Right cardiac atrium (tissue), 5 donors: ENCODE measurements at places on chromosomes 2 and 18. TPM values are rescaled to one million over a fixed set of nuclear protein-coding genes. Genes with fewer than 3 reads are reported as not detected.

GRCh38 chr2:55090702-55091101, 40.5 kb upstream of the RTN4 start:
- DNase-seq: no peak

DNA sequence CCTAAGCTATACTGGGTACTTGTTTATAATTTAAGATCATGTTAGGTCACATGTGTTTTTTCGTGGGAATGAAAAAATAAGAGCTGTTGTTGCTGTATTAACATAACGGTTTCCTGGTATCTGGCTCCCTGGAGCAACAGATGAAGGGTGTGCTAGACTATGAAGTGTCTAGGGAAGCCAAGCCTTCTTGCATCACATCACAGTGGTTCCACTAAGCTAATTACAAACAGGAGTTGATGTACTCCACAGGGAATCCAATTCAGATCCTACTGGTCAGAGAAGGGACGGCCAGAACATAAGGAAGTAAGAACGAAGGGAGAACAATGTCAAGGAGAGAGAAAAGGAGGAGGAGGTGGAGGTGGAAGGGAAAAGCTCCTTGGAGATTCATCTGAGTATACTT, 193.0 kb upstream of the CYP26B1 start:
- no peak for DNase-seq

DNA sequence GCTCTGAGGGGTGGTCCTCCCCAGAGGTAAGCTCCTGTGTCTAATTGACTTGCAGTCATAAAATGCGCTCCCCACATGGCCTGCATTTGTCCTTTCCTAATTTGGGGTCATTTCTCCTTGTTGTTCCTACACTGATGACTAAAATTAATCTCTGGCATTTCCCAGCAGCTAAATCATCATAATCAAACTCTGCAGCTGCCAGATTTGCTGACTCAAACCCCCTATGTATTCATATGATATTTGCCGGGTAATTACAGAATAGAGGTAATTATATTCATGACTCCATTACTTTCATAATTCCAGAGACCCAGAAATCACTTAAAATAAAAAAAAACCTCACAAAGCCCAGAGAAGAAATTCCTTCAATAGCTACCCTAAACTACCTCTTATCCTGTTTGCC, 331.4 kb upstream of the KLHL29 start:
- DNase-seq: no peak

- no peak for DNase-seq
Measured at GRCh38 chr18:6031002-6031401, 135.7 kb upstream of the TMEM200C start.

GRCh38 chr18:808086-808485, 4.0 kb downstream of the YES1 start:
- no peak for DNase-seq

- no peak for DNase-seq
Measured at GRCh38 chr18:65091744-65092329, 659.0 kb upstream of the CDH7 start.

GRCh38 chr2:198279026-198279425, 474.6 kb downstream of the PLCL1 start:
- DNase-seq: no peak

GRCh38 chr2:3101016-3101942, 276.3 kb downstream of the EIPR1 start:
- DNase-seq: no peak

DNA sequence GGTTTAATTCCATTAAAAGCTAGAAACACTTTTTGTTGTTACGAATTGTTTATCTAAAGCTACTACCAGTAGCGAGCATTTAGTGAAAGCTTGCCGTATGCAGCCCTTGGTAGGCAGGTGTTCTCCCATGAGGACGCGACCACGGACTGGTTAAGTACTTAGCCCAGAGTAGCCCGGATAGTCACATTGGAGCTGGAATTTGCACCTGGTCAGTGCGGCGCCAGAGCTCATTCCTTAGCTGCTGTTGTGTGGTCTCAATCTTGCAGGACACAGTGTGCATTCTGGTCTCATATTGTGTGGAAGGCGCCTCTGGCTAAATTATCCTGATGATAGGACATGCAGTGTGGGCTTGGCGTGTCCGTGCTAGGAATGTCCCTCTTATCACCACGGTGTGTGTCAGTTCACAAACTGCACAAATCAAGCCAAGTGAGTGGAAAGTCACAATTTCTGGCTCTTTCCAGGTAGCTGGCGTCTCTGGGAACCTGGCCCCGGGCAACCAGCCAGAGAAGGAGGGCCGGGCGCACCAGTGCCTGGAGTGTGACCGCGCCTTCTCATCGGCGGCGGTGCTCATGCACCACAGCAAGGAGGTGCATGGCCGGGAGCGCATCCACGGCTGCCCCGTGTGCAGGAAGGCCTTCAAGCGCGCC, 133.3 kb downstream of the ZNF236 start:
- peak; percentile 46 for DNase-seq

GRCh38 chr2:126953483-126953882, 54.8 kb downstream of the TEX51 start:
- DNase-seq: no peak

GRCh38 chr2:164110515-164110914, 374.7 kb upstream of the FIGN start:
- no peak for DNase-seq

GRCh38 chr2:146228020-146228393, 1616.8 kb upstream of the ACVR2A start:
- DNase-seq: no peak

- DNase-seq: no peak
Measured at GRCh38 chr2:18896125-18896764, 306.9 kb upstream of the NT5C1B start.

The ALLC gene
- total RNA-seq: 0.57 TPM

The USP37 gene
- total RNA-seq: 9.9 TPM

The POTEI gene
- total RNA-seq: 0.79 TPM

The DHRS9 gene
- total RNA-seq: 46.3 TPM

The PLEKHH2 gene
- 3.3 TPM for total RNA-seq

The CXCR2 gene
- 0.94 TPM for total RNA-seq

The IL37 gene
- total RNA-seq: not detected

The ACTG2 gene
- 3.6 TPM for total RNA-seq

The KCNE4 gene
- 2.2 TPM for total RNA-seq

The UGT1A10 gene
- not detected for total RNA-seq

The HADHB gene
- total RNA-seq: 992 TPM

The CARF gene
- 9.2 TPM for total RNA-seq

The SLC5A6 gene
- total RNA-seq: 12.0 TPM
